Activated T-helper 2 cell treated with anti-CD3 and anti-CD28 coated beads, Interferon-gamma antibody, Interleukin-2, Interleukin-4, amounts not matched to agents 10 μg/mL and 5 μg/mL and 100 μg/mL, durations not matched to agents 14 hours and 24 hours and 36 hours (primary cell): ENCODE measurements at places on chromosomes 13 and 19. TPM values are rescaled to one million over a fixed set of nuclear protein-coding genes. Genes with fewer than 3 reads are reported as not detected.

- no peak for DNase-seq
Measured at GRCh38 chr13:44263751-44264620, 109.6 kb upstream of the SERP2 start.

ZNF556 gene
- not detected in 2 replicates for total RNA-seq

DNA sequence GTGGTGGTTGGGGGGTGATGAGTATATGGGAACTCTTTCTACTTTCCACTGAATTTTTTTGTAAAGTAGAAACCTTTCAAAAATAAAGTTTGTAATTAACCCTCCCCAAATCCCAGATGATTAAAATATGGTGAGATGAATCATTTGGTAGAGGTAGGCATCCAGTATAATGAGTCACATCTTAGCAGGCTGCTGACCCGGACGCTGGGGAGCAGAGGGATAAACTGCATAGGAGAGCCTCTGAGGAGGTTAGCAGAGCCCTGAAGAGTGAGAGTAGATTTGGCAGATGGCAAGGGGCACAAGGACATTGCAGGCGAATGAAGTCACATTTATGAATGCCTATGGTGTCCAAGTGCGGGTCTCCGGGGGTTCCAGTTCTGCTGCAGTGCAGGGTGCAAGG, 293.8 kb downstream of the FGF9 start:
- no peak for DNase-seq

NLRP4 gene
- total RNA-seq, result not detected in 2 replicates

- peak; percentile 25 for DNase-seq
Measured at GRCh38 chr19:7674010-7675005, 2.6 kb upstream of the MCEMP1 start.

DNA sequence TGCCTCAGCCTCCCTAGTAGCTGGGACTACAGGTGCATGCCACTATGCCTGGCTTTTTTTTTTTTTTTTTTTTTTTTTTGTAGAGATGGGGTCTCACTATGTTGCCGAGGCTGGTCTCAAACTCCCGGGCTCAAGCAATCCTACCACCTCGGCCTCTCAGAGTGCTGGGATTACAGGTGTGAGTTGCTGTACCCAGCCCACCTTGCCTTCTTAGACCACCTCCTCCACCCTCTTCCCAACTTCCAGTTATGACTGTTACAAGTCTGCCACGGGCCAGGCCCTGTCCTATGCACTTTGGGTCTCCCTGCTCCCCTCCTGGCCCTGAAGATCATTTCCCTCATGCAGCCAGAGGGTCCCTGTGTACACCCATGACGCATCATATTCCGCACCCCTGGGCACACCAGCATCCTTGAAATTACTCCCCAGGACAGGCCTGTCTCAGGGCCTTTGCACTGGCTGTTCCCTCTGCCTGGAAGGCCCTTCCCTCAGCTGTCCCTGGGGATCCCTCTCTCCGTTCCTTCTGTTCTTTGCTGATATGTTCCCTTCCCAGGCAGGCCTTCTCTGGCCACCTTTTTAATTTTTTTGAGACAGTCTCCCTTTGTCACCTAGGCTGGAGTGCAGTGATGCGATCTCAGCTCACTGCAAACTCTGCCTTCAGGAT, 3.0 kb downstream of the LGALS4 start:
- no peak for DNase-seq

- DNase-seq, result no peak
Measured at GRCh38 chr19:11506101-11506555, 489 bp upstream of the ZNF653 start.

- DNase-seq, result no peak
Measured at GRCh38 chr19:16336571-16336970, 11.9 kb downstream of the KLF2 start.

DNA sequence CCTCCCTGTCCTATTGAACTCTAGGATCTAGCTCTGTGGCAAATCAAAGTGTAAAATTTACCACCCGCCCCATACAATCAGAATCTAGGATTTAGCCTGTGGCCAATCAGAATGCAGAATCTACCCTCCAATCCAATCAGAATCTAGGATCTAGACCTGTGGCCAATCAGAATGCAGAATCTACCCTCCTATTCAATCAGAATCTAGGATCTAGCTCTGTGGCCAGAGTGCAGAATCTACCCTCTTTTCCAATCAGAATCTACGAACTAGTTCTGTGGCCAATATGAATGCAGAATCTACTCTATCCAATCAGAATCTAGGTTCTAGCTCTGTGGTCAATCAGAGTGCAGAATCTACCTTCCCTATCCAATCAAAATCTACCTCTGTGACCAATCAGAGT, 25.8 kb downstream of the PRKD2 start:
- DNase-seq, result no peak

GRCh38 chr13:50543141-50543540, 300.4 kb downstream of the DLEU7 start:
- no peak for DNase-seq

DNA sequence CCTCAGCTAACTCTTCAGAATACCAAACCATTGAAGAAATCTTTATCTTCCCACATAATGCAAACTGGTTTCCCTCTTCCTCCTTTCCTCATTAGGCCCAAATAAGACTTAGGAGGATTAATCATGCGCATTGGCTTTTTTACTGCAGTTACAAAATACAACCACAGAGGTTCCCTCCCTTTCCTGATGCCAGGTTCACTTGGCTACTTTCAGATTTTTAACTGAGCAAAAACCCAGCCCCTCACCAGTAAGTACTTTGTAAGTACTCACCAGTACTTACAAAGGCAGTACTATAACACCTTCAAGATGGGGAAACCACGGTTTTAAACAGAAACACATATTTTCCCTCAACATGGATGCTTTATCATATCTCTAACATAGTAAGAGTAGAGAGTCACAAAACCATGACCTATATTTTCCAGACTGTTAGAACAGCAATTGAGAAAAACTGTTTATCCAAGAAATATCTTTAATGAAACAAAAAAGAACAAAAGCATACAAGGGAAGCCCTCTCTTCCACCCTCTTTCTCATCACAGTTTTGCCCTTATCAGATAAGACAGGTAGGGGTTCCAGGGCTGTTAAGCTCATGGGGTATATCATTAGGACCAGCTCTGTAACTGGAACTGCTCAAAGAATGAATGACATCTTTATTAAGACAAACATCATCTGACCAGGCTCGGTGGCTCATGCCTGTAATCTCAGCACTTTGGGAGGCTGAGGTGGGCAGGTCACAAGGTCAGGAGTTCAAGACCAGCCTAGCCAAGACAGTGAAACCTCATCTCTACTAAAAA, 12.7 kb downstream of the FOXO1 start:
- no peak for DNase-seq

- no peak for DNase-seq
Measured at GRCh38 chr19:4390567-4391305, 9.6 kb downstream of the SH3GL1 start.

ZNF45 gene
- 11.1 and 12.2 TPM in 2 replicates for total RNA-seq

DNA sequence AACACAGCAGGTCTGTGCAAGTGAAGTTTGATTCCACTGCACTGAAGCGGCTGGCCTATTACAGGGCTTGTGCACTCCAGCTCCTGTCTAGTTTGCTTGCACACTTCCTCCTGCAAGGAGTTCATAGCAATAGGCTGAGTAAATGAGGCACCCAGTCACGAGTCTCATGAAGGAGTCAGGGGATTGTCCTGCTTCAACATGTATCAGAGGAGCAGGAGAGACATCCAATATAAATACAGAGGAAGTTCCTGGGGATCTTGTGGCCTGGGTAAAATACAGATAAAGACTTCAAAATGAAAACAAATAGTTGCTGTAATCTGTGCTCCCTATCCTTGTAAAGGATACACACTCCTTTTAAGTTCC, 259.9 kb downstream of the SLITRK1 start:
- DNase-seq, result no peak

- no peak for DNase-seq
Measured at GRCh38 chr13:80559944-80560343, 219.0 kb upstream of the SPRY2 start.

DNA sequence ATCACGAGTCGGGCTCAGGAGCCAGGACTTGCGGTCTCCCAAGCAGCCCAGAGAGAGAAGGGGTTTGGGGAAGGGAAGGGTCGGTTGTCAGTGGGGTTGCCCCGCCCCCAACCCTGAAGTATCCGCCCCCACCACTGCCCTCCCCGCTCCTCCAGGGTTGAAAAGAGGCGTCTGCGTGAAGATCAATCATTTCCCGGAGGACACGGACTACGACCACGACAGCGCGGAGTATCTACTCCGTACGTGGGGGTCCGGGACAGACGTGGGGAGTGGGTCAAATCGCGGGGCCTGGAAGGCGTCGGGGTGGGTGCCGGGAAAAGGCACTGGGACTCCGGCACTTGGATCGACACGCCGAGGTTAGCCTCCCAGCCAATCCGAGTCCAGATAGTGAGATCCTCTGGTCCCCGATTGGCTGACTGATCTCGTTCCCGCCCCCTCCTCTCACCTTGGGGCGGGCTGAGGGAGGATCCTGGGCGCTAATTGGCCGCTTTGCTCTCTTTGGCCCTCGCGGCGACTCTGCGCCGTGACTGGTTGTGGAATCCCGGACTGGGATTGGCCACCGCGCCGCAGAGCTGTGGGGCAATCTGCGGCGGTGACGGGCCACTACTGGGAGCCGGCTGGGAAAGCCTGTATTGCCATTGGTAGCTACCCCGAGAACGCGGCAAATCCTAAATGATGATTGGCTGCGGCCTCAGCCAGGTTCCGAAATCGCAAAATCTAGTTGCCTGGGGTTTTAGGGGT, 13.3 kb upstream of the CACNG6 start:
- no peak for DNase-seq

ZNF93 gene
- total RNA-seq, result 7.1 and 7.6 TPM in 2 replicates
